ENCODE measurements at places on chromosomes 5 and 9.

- DNase-seq: no peak
Observed at GRCh38 chr5:144547098-144547499, 376.4 kb downstream of the KCTD16 start.

GRCh38 chr5:19988457-19988856 is 457 bp upstream of the CDH18 start:
- no peak for DNase-seq

- DNase-seq: no peak
Observed at GRCh38 chr5:124199893-124200292, 546.5 kb downstream of the ZNF608 start.

DNA sequence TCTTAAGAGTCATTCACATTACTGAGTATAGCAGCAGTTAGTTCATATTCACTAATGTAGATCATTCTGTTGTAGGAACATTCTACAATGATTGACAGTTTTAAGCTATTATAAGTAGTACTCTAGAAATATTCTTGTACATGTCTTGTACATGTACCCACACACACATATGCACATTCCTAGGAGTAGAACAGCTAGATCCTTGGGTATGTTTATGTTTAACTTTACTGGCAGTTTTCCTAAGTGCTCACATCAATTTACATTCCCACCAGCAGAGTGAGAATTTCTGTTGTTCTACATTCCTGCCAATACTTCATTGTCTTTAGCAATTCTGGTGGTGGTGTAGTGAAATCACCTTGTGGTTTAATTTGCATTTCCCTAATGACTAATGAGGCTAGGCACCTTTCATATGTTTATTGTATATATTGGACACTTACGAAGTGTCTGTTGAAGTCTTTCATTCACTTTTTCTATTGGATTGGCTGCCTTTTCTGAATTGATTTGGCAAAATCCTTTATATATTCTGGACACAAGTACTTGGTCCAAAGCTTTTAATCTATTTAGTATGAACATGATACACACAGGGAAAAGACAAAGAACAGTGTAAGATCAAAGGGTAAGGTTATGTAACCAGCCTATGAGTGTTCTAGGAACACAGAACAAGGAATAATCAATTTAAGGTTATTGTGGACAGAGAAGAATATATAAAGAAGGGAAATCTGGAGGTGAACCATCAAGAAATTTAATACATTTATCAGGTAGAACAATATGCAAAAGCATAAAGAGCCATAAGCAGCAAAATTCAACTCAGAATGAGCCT is 95.6 kb downstream of the MLLT3 start:
- DNase-seq: no peak

DNA sequence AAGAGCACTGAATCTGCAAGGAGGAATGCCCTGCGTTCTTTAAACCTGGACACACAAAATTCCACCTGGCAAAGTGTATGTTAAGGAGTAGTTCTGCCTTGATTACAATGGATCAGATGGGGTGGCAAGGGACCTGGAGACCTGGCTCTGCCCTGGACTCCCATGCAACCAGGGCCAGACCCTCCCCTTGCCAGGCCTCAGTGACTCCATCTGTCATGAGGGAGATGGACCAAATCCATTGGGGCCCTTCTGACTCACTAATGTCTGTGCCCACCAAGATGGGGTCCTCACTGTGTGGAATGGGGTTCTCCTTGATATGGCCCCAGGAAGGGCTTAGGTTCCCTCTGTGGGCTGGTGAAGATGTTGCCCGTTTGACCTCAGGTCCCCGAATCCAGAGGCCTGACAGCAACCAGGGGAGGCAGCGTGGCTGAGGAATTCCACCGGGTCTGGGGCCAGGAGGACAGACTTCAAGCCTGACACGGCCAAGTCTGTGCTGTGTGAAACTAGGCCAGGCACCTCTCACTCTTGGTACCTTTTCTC is 100.3 kb downstream of the PAX5 start:
- DNase-seq: no peak

DNA sequence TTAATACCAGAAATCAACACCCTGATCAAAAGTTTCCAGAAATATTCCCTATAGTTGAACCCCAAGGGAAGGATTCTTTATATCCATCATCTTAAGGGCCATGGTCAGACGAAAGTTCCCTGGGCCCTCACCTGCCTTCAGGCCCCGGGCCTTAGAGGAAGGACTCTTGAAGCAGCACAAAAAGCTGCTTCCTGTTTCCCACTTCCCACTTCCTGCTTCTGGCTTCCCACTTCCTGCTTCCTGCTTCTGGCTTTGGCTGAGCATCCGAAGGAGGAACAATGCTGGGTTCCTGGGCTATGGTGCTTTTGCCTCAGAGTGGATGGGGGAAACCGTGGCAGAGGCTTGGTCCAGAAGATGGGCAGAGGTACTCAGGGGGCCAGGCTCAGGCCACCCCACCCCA is 25.8 kb upstream of the DAP start:
- DNase-seq: no peak

DNA sequence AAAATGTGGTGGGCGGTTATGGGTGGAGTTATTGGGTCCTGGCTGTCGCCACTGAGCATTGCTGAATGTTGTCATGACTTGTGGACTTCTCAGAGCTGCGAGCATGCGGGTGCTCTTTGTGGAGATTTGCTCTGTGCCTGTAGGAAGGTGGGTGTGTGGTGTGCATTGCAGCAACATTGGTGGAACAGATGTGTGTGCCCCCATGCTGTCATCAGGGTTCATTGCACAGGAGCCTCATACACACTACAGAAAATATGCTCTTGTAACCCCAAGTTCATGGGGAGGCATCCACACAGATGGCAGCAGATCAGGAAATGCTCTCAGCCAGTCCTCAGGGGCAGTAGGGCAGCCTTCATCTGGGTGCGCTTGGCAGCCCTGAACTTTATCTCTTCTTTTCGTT is 55.9 kb upstream of the PHF2 start:
- DNase-seq: no peak

GRCh38 chr5:106822851-106823250 is 847.9 kb downstream of the EFNA5 start:
- DNase-seq: no peak

DNA sequence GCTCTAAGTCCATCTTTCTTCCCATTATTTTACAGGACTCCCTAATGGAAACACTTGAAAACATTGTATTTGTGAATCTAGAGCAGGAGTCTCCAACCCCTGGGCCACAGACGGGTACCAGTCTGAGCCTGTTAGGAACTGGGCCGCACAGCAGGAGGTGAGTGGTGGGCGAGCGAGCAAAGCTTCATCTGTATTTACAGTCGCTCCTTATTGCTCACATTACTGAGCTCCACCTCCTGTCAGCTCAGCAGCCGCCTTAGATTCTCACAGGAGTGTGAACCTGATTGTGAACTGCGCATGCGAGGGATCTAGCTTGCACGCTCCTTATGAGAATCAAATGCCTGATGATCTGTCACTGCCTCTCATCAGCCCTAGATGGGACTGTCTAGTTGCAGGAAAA is 111.0 kb downstream of the MED27 start:
- DNase-seq: no peak

- no peak for DNase-seq
Observed at GRCh38 chr9:81669041-81669651, 20.2 kb downstream of the TLE1 start.

DNA sequence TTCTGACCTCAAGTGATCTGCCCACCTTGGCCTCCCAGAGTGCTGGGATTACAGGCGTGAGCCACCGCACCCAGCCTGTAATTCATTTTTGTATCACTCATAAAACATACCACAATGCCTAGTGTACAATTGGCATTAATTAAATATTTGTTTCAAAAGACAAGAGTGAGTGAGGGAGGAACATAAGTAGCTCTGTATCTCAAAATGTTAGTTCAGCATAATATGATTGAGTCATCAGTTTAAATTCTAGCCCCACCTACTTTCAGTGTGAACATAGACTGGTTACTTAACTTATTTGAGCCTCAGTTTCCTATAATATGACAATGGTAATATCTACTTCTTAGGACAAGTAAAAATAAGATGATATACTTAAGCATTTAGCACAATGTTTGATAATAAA is 26.9 kb downstream of the INVS start:
- no peak for DNase-seq

GRCh38 chr9:31587146-31587545 is 797.3 kb upstream of the ACO1 start:
- peak; percentile 7 for DNase-seq

DNA sequence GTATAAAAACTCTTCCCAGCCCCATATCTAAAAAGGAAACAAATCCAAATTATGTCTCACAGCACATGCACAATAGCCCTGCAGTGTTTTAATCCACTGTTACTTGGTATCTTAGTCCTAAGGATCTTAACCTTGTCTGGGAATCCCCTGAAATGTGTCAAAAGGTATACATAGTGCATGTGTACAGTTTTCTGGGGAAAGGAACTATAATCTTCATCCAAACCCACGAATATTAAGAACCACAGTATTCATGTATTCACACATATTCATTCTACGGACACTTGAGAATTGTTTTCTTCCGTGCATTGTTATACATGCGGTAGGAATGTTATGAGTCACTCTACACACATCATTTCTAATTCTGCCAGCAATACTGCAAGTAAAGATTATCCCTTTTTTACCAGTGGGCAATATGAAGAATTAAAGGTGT is 47.8 kb upstream of the SNX2 start:
- DNase-seq: no peak

DNA sequence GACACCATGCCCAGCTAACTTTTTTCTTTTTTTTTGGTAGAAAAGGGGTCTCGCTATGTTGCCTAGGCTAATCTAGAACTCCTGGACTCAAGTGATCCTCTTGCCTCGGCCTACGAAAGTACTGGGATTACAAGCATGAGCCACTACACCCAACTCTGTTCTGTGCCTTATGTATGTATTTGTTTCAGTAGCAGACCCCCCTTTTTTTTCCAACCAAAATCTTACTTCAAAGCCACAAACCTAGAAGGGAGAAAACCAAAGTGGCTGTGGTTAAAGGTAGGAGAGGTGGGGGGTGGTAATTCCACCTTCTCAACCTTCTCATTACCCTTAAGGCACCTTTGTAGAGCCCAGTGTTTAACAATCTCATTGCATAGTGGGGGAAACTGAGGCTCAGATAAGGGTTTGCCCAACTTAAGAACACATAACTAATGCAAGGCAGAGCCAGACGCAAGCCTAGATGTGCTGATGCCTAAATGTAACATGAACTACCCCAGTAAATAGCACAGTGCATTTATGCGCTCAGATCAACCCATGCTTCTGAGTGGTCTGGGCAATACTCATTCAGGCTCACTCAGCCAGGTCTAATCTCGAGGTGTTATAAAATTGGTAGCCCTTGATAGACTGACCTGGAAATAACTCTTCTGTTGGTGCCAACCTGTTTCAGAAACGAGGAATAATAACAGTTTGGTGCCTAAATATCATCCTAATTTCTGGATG is 33.0 kb downstream of the ITK start:
- no peak for DNase-seq

- DNase-seq: no peak
Observed at GRCh38 chr5:88518131-88519016, 249.7 kb upstream of the TMEM161B start.

DNA sequence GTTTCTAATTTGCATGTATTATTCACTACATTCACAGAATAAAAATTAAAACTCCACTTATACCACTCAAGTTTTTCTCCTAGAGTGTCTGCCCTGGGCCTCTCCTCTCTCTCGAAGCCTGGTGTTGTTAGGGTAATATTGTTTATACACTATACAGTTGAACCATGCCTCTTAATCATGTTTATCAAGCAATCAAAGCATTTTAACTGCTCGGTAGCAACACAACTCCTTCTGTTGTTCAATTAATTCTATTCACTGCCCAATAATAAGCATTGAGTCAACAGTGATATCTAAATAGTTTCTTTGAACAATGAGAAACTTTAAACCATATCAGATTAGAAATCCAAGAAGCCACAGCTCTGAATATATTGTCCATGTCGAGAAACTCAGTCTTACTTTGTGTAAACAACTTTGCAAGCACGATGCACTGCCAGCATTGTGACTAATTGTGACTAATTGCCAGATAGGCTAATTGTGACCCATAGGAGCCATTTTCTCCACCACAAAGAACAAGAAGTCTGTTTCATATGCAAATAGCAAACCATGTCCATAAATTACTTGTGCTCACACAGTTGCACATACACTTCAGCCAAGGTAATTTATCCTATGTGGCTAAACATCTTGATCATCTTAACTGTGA is at the start of gene DNAH5:
Gene DNAH5 (minus strand): TSS at position 129 of the 640 bp plus-strand sequence. CDS start 250 bp downstream, outside the sequence.
- no peak for DNase-seq

DNA sequence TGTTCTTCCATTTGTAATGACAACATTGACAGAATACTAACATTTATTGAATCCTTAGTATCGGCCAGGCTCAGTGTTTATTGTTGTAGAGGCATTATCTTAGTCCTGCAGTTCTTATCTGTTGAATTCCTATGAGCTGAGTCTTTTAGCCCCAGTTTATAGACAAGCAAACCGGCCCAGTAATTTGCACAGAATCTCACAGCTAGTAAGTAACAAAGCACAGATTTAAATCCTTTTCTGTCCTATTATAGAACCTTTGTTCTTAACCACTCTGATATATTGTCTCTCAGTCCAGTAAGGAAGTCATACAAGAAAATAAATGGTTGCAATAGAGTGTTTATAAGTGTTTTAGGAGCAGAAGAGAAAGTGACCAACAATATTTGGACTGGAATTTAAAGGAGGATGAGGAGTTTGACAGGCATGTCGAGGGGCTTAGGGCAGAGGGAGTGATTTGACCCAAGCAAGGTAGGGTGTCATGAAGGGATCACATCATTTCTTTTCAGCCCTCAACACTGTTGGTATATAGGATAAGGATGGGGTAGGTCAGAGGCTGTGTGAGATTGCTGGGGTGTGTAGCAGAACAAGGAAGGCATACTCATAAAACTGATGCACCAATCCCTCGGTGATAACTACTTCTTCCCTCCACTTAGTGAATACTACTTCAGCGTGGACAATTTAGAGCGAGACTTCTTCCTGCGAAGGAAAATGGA is 39.5 kb downstream of the LARP1 start:
- no peak for DNase-seq

DNA sequence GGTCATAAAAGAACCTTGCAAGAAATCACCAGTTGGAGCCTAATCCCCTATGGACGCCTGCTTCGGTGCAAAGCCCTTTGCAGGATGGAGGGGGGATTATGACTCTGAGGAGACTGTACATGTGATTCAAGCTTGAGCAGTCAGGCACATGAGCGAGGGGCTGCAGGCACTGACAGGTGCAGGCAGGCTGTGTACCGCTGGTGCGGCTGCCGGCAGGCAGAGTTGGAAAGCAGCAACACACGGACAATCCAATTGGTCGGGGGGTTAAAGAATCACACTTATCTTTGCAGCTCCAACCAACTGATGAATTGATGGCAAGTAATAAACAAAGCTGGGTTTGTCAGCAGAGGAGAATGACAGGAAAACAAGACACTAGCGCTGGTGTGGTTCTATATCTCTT is 5.7 kb downstream of the WHRN start:
- no peak for DNase-seq

- no peak for DNase-seq
Observed at GRCh38 chr9:16514131-16514530, 356.3 kb downstream of the BNC2 start.

- no peak for DNase-seq
Observed at GRCh38 chr9:17905366-17905765, 326.5 kb downstream of the SH3GL2 start.

Data from NCI-H2029 treated with DMSO at 0.1 percent for 48 hours (cell line).